DMS79 treated with DMSO at 0.1 percent for 48 hours (cell line): ENCODE measurements at places on chromosomes 5 and 9.
A peak's percentile ranks its signal among the peaks of the same experiment; 100 is the strongest.

DNA sequence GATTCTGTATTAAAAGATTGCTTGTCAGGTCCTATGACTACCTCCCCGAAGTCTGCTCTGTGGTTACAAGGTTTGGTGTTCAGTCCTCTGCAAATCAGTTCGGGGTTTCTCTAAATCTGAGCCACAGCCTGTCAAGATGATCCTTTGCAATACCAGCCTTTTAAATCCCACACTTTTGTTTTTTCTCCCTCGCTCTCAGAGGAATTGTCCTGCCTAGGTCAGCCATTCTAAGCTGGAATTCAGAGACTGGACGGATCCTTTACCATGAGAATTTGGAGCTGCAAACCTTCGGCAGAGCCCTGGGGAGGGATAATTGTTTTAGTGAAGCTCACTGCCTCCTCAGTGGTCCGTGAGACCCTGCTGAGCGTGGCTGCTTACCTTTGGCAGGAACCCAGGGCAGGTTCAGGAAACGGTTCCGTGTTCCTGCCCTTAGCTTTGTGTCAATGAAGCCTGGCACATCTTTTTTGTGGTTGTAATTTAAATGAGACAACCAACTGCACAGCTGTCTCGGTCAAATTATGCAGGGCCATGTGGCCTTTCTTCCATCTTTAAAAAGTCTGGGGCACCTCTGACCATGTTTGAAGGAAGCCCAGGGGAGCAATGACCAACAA, 47.2 kb downstream of the EBF1 start:
- DNase-seq: no peak

DNA sequence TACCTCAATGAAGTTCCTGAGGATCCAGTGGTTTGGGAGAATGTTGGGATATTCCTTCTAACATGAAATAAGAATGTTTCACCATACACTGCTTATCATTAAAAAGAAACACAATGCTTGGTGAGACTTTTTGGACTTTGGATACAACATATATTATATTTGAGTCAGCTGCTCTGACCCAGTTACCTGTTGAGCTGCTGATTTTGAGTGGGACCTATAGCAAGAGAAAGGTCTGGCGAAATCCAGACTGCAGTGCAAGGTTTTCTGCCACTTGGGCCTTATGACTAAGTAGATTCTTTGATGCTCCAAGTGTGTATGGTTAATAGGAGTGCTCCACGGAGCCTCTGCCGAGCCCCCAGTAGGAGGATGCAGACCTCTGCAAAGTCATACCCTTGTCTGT, 10.0 kb upstream of the RALGPS1 start:
- DNase-seq: no peak

DNA sequence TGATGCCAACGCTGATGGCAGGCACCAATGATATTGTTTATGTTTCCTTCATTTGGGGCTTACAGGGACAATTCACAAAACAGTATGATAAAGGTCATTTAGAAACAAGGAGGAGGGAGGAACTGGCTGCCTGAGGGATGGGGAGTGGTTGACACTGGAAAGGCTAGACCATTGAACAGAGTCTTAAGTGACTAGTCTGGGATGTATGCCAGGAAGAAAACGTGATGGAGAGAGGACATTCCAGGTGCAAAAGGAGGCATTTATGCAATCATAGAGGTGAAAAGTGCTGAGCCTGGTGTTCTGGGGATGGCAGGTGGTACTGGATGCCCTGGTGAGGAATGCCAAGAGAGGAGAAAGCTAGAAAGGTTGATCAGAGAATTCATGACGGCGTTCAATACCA, 153.4 kb downstream of the ZNF462 start:
- DNase-seq: peak; percentile 75

GRCh38 chr5:164498438-164498837, 993.0 kb downstream of the MAT2B start:
- no peak for DNase-seq

GRCh38 chr5:167802755-167803431, 488.6 kb upstream of the WWC1 start:
- no peak for DNase-seq

DNA sequence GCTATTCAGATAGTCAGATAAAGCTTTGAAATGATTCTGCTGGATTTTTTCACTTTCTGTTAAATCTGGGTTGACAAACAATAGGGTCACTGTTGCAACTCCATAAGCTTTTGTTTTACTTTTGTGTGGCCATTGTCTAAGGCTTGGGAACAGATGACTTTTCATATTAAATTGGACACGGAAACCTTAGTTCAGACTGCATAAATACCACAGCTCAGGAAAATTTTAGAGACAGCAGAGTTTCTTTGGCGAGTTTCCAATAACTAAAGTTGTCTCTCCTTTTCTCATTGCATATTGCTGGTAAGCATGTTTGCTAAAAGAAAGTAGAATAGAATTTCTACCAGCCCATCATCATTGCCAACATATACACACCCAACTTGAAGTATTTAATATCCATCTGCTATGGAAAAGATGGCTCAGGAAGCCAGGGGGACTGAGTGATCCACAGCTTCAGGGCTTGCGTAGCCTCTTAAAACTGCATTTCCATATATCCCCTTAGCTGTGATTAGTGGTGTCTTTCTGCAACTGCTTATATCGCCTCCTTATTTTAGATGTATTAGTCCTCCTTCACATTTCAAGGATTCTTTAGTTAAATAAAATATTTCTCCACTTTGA, 168.2 kb downstream of the ARHGAP26 start:
- DNase-seq: no peak

GRCh38 chr5:132087176-132087575, 13.6 kb downstream of the CSF2 start:
- no peak for DNase-seq

DNA sequence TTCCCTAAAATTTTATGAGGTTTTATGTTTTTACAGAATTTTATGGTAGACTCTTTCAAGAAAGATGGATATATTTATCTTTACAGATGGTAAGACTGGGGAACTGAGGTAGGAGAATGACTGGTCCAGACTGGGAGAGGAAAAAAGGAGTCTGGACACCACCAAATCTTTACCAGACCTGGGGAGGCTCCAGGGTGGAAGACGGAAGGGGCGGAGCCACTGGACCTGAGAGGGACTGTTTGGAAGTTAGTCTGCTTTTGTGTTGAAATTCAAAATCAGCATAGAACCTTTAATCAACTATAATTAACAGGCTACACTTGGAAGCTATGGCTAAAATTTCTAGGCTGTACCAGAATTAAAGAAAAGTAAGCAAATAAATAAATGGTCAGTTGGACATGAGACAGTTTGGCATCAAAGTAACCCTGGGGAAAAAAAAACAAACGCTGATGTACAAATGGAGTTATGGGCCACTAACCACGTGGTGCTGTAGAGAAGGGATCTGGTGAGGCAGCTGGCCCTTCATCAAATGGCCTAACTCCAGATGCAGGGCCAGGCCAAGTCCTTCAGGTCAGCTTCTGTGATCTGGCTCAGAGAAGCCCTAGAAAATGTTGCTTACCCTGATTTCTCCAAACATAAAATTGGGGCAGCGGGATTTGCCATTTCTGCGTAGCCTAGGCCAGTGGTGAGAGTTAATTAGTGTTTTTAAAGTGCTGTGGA, 155.1 kb downstream of the ARSB start:
- no peak for DNase-seq

- DNase-seq: no peak
Measured at GRCh38 chr5:16763211-16763610, 146.4 kb upstream of the RETREG1 start.
